ENCODE measurements at places on chromosomes 5 and 9.

- DNase-seq = no peak
Measured at GRCh38 chr9:80732506-80732905, 956.8 kb downstream of the TLE1 start.

DNA sequence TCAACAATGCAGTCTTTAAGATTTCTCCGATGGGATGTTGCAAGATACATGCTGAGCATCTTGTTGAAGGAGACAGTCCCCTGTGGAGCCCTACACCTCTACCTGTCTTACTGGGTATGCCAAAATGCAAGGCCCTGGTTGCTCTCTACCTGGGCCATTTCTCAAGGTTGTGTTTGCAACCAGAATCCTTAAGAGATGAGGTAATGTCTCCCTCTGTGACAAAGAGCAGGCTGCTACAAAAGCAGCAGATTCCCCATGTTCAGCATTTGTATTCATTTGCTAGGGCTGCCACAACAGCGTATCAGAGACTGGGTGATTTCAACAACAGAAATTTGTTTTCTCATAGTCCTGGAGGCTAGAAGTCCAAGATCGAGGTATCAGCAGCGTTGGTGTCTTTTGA is 138.4 kb upstream of the RPS23 start:
- no peak for DNase-seq

DNA sequence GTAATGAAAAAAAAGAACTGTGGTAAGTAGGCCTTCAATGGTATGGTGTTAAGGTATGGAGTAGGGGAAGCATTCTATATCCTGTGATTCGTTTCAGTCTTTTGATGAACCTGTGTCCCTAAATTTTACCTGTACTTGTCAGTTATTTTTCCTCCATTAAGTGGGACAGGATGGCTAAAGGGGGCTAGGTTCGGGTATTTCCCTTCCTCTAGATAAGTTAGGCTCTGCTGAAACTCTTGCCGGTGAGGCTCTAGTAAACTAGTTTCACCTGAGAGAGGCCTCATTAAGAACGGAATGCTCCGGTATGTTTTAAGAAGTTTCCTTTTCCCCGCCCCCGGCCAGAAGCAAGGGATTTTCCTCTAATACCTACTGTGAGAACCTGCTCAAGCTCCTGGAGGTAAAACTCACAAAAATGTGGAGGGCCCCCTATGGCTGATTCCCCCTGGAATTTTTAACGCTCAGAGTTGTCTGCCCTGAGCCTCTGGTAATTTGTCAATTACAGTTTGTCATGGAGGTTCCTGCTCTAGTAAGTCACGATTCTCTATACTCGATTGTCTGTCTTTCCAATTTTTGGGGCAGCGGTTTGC is 87.7 kb downstream of the MACIR start:
- DNase-seq = no peak

GRCh38 chr5:149257131-149257530 is 14.5 kb upstream of the AFAP1L1 start:
- DNase-seq = no peak

DNA sequence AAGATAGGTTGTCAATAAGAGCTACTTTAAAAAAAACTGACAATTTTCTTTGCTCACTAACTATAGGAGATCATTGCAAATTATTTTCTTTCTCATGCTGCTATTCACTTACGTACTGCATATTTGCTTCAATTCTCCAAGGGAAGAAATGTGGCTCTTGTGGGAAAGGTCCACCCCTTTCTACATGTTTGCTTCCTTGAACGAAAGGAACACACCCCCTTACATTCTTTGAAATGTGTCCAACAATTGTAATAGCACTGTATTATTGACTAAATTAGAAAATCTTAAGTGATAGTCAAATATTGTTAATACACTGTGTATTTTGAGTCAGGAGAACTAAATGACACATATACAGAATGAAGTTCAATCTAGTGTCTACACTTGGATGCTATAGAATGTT is 5.2 kb downstream of the MEF2C start:
- no peak for DNase-seq

GRCh38 chr5:891117-891836 is 1.3 kb downstream of the BRD9 start:
- DNase-seq = no peak

DNA sequence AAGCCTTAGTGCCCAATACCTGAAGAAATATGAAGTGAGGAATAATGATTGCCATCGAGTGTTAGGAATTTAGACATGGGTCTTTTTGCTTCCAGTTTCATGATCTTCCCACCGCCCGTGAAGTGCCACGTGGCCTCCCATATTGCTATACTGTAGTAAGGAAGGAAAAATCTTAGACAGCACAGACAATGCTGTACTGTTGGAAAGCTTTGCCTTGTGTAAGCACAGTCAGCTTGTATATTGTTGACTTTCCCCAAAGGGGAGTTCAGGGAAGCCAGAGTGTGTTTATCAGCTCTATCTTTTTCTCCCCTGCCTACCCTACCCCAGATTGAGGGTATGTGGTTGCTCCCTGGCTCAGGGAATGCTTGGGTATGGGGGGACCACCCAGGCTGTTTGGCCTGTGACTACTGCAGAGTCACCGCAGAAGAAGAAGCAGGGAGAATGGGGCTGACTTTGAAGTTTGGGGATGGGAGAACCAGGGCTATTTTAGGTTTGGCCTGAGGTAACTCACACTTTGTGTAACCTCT is 161.8 kb upstream of the MEF2C start:
- no peak for DNase-seq

DNA sequence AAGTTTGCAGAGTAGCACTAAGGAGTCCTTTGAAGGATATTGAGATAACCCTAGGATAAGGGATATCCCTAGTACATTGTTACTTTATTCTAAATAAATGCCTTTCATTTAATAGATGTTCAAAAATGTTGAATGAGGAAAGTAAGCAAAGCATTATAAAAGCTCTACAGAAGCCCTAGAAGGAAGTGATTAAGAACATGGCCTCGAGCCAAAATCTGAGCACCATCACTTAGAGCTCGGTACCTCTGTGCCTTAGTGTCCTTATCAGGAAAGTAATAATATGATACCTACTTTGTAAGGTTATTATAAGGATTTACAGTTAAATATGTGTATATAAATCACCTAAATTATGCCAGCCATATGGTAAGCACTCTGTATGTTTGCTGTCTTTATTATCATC is 242.6 kb downstream of the KIAA0825 start:
- no peak for DNase-seq

GRCh38 chr9:23342291-23342690 is 483.7 kb downstream of the ELAVL2 start:
- DNase-seq = no peak

- no peak for DNase-seq
Measured at GRCh38 chr9:87080512-87081264, 133.4 kb upstream of the GAS1 start.

DNA sequence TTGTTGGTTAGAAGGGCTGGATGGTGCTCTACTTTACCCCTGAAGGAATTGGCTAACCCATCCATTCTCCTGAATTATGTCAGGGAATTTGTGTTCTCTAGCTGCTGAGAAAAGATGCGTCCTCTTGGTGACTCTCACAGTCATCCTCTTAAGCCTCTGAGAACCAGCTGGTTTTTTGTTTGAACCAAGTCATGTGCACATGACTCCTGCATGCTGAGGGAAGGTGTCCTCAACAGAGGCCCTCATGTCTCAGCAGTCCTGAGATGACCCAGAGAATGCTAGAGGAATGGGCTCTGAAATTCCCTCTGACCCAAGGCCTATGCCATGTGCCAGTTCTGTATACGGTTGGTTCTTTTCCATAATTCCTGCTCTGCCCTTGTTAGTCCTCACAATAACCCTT is 10.4 kb upstream of the C5orf63 start:
- DNase-seq = no peak

DNA sequence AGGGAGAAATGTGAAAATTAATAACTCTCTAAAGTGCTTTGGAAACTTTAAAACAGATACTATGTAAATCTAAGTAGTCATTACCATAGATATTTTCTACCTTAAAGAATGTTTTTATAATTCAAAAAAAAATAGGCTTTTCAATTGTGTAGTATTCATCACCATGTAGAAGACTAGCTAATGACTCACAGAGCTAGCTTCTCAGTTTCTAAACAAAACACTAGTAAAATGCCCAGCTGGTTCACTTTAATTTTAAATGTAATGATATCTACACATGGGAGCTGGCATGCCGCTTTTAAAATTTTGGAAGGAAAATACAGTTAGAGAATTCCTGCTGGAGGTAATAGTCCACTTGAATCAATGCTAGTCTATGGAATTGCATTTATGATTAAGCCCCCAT is 509.8 kb downstream of the CSNK1G3 start:
- DNase-seq = no peak

DNA sequence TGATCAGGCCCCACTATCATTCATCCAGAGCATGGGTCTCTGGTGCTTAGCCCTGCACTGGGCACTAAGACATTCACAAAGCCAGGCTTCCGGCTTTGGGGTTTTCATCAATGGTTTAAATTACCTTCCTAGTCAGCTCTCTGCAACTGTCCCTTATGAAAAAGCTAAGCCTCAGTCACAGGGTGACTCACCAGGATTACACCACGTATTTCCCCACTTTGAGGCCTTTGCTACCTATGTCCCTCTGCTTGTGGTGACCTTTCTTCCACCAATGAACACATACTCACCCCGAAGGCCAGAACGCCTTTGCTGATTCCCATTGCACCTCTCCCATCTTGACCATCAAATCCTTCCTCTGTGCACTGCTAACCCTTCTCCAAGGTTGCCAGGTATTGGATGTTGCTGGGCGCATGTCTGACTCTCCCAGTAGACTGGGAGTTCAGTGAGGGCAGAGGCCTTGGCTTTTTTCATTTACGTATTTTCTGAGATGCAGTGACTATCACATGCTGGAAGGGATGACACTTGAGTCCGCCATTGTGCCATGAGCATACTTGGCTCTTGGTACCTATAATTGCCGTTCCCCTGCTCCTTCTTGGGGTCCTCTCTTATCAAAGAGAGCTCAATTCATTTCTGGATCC is 58.7 kb upstream of the TNFSF8 start:
- DNase-seq = no peak

- no peak for DNase-seq
Measured at GRCh38 chr9:134167530-134167931, 3.2 kb upstream of the RNU6ATAC start.

GRCh38 chr5:126501448-126501847 is 78.2 kb downstream of the GRAMD2B start:
- DNase-seq = no peak

GRCh38 chr5:125113328-125113727 is 366.9 kb upstream of the ZNF608 start:
- DNase-seq = no peak

DNA sequence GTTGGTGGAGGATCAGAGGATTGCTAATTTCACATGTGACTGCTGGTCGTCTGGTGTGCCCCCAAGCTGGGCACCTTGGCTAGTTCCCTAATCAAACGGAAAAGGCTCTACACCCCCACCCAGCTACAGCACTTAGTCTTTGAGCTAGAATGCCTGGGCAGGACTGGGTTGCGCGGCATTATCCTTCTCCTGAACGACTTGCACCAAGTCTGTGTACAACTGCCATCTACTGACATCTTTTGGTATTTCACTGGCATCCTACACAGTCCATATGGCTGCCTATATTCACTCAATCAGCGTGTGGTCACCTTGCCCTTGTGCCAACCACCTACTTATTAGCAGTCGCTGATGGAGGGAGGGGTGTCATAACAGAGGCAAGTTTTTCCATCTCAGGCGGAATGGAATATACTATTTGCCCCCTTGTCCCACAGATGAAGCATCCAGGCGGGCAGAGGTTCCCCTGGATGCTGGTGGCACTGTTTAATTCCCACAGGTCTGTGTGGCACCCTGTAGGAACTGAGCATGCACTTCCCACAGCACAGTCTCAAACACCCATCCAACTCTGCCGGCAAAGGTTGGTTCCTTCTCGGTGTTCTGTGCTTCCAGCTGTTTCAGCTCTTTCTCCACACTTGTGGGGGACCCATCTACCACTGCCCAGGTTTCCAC is 150.1 kb downstream of the OSTF1 start:
- DNase-seq = no peak

GRCh38 chr5:10123254-10123989 is 126.3 kb downstream of the ATPSCKMT start:
- DNase-seq = no peak

DNA sequence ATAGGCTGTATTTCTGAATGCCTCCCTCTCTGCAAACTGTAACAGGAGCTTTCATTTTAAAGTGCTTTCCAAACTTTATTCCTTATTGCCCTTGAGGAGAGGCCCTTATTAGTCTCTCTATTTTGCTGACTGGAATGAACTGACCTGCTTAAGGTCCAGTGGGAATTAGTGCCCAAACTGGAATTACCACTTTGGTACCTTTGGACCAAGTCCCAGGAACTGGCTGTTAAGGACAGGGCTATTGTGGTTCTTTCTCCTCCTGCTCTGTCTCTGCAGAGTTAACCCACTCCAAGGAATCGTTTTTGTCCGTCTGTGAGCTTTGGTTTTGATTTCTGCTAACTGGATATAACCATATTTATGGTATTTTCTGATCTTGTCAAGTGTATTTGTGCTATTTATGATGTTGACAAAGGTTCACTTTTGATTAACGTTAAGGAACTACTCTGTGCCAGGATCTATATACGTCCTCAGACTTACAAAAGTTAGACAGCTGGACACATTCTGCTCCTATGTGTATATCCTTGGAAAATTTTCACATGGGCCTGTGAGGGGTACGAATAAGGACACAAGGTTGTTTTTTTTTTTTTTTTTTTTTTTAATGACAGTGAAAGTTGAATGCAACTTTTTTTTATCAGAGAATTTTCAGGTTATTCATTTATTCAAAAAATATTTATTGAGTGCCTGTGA is 189.1 kb upstream of the ANKRD55 start:
- DNase-seq = no peak

DNA sequence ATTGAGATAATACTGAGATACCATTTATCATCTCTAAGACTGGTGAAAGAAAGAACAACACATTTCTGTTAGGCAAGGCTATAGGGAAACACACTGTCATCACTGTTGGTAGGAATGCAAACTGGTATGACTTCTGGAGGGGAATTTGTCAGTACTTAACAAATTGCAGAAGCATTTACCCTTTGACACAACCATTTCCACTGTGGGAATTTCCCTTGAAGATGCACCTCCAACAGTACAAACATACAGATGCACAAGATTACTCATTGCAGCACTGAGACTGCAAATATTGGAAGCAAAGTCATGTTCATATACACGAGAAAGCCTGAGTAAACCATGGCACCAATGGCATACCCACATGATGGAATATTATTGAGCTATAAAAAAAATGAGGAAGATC is 17.6 kb downstream of the GM2A start:
- DNase-seq = no peak

GRCh38 chr5:91929522-91929817 is 546.4 kb upstream of the ARRDC3 start:
- DNase-seq = no peak

- DNase-seq = no peak
Measured at GRCh38 chr5:87048156-87048555, 219.5 kb upstream of the RASA1 start.

DNA sequence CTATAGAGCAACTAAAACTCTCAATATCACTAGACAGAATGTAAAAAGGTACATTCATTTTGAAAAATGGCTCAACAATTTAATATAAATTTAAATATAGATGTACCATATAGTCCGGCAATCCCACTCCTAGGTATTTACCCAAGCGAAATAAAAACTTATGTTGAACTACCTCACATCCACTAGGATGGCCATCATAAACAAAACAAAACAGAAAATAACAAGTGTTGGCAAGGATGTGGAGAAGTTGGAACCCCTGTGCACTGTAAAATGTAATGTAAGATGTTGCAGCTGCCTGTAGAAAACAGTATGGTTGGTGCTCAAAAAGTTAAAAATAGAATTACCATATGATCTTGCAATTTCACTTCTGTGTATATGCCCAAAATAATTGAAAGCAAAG is 36.9 kb upstream of the SELENOP start:
- no peak for DNase-seq

GRCh38 chr5:132607095-132607494 is 50.3 kb downstream of the RAD50 start:
- no peak for DNase-seq

- DNase-seq = no peak
Measured at GRCh38 chr5:124952079-124952478, 205.6 kb upstream of the ZNF608 start.

Data from stimulated activated CD8-positive, alpha-beta memory T cell treated with anti-CD3 and anti-CD28 coated beads, Interleukin-4, amount 100 ng/mL, for 4 hours (primary cell).